ENCODE measurements at places on chromosomes 13 and 19.
A peak's percentile ranks its signal among the peaks of the same experiment; 100 is the strongest.

DNA sequence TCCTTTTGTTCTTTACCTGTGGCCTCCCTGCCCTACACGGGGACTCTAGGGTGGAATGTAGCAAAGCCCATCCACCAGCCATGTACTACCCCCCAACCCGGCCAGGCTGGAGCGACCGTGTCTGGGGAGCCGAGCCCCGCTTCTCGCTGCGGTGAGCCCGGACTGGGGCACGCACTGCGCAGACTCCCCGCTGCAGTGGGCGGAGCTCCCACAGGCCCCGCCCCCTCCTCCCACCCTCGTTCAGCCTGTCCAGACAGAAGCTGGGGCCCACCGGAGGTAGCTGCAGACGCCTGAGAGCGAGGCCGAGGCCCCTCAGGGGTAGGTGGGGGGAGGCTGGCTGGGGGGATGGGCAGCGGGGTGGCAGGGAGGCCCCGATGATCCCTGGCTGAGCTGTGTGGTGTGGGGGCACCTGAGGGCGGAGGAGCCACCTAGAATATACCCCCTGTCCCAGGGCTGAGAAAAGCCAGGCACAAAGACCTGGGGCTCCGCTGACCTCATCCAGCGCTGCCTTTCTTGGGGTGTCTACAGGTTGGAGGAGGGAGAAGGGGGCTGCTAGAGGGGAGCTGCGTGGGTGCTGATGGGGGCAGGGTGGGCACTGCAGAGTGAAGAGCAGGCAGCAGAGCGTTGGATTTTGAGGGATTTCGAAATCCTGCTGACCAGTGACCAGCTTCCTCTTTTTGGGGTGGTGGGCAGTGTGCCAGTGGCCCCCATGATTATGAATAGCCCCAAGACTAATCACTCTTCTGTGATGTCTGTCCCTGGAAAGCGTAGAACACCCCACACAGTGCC lies 17.3 kb downstream of the PLD3 start:
- peak; percentile 8 for DNase-seq

DNA sequence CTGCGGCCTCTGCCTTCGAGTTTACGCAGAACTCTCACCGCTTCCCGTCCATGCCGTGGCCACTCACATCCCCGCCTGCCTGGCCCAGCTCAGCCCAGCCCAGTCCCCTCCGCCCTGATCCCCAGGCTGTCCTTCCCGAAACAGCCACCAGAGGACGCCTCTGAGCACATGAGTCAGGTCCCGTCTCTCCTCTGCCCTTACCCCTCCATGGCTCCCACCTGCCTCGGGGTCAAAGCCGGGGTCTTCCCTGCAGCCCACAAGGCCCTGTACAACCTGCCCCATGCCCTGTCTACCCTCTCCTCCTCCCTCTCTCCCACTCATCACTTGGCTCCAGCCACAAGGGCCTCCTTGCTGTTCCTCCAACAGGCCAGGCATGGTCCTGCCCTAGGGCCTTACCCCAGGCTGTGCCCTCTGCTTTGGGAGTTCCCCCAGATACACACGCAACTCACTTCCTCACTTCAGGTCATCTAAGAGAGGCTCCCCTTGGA lies 8.1 kb upstream of the SEMA6B start:
- peak; percentile 52 for DNase-seq

DNA sequence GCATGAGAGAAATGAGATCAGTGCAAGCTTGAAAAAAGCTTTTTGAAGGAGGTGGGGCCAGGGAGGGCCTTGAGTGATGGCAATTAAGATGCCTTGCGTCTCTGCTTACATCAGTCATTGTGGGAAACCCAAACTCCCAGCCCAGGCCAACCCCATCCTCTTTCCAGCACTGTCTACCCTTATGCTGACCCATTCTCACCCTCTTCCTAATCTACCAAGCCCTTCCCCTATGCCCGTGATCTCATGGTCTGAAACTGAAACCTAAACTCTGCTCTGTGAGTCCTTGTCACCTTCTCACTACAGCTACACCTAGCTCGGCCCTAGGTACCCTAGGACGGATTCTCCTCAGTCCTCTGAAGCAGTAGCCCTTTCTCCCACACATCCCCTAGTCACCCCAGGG lies 36.0 kb upstream of the SERP2 start:
- DNase-seq = no peak

DNA sequence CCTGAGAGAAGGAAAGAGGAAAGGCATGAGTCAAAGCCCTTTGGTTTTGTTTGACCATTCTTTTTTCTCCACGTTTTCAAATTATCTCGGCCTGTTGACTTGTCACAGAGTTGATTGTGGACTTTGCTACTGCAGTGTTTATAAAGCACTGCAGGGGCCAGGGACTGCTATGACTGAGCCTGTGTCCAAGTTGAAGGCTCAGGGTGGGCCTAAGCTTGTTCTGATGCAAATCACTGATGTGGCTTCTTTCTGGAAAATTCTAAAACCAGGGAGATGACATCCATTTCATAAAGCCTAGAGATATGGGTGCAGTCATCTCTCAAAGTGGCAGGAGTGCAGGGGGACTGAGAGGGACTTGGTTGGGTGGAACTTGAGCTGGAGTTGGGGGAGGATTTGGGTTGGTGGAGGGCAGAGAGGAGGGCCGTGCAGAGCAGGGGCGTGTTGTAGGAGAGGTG lies 1.2 kb upstream of the CXCL17 start:
- DNase-seq = no peak

GRCh38 chr13:95485045-95485517 lies 67.4 kb upstream of the CLDN10 start:
- DNase-seq = no peak

DNA sequence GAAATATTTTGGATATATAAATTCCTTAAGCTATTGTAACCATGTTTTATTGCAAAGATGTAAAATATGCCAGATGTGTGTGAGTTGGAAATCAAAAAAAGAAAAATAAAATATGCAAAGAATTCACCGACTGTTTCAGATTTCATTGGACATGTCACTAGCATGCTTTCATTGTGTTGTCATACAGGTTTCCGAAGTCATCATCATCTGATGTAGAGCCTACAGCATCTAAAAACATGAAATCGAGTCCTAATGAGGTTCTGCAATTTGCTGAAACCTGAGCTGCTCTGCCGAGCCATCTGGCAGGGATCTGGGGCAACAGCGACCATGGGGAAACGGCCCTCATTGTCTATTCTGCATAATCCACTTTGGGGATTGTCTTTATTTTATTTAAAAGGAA lies 196.1 kb upstream of the MAB21L1 start:
- DNase-seq = no peak

DNA sequence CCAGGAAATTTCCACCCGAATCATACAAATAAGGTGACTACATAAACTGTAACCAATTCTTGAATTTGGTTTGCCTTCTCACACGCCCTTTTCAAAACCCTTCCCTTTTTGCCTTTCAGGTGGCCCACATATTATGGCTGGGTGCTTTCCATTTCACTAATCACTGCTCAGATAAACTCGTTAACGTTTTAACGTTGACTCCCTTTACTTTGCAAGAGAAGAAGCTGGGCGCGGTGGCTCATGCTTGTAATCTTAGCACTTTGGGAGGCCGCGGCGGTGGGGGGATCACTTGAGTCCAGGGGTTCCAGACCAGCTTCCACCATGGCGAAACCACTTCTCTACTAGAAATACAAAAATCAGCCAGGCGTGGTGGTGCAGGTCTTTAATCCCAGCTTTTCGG lies 19.8 kb upstream of the ZNF91 start:
- DNase-seq = no peak
